CD14-positive monocyte (primary cell): ENCODE measurements at places on chromosomes 4 and X.

DNA sequence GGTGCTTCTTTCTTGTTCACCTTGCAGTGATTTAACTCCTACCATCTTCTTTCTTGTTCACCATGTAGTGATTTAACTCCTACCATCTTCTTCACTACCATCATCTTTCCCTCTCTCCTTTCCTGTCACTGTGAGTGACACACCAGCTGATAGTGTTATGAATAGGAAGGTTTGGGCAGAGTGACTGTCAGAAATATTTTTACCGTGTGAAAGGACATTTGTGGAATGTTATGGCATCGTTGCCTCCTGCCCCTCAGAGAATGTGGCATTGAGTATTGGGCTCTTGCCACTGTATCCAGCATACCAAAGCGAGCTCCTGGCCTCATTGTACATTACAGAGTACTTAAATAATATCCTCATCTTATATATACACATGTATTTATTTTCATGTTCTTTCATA lies 90.8 kb upstream of the AMOT start:
- DNase-seq = no peak

GRCh38 chrX:96590403-96590802 lies 94.2 kb upstream of the DIAPH2 start:
- DNase-seq = no peak

DNA sequence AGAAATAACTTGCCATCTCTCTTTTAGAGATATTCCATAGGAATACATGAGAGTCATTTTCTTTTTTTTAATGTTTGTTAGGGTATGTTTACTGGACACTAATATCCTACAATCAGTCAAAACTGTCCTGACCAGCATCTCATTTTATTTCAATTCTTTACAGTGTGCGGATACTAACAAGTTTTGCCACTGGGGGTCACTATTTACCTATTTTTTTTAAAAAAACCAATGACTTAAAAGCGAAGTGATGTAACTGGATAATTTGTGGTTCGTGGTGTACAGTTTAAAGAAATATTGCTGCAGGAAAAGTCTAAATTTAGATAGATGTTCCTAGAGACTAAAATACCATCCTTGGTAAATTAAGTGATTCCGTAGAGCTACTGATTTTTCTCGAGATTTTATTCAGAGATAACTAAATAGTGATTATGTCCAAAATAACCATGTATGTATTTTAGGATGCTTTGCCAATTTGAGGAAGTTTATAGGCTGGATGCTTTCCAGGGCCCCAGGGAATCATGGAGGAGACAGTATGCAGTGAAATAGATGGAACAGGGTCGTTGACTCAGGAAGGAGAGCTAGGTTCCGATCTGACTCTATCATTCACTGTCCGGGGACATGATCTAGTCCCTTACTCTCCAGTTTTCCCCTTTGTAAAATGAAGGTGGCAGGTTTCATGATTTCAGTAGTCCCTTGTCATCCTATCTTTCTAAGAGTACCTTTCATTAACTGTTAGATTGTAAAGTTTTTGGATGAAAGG lies 34.0 kb upstream of the GNPDA2 start:
- no peak for DNase-seq

- no peak for DNase-seq
Observed at GRCh38 chr4:108426493-108426892, 193.9 kb upstream of the RPL34 start.

GRCh38 chr4:84800256-84800655 lies 166.2 kb downstream of the WDFY3 start:
- DNase-seq = no peak

GRCh38 chr4:156945532-156945931 lies 26.1 kb downstream of the PDGFC start:
- no peak for DNase-seq

- no peak for DNase-seq
Observed at GRCh38 chr4:108292229-108292628, 123.5 kb upstream of the LEF1 start.

- DNase-seq = no peak
Observed at GRCh38 chr4:177632481-177632880, 190.2 kb upstream of the AGA start.
